ENCODE measurements at places on chromosomes 1 and 21. TPM values are rescaled to one million over a fixed set of nuclear protein-coding genes. Genes with fewer than 3 reads are reported as not detected.

- DNase-seq, result peak; percentile 26
Observed at GRCh38 chr1:9058465-9058864, 11.0 kb downstream of the SLC2A5 start.

DNA sequence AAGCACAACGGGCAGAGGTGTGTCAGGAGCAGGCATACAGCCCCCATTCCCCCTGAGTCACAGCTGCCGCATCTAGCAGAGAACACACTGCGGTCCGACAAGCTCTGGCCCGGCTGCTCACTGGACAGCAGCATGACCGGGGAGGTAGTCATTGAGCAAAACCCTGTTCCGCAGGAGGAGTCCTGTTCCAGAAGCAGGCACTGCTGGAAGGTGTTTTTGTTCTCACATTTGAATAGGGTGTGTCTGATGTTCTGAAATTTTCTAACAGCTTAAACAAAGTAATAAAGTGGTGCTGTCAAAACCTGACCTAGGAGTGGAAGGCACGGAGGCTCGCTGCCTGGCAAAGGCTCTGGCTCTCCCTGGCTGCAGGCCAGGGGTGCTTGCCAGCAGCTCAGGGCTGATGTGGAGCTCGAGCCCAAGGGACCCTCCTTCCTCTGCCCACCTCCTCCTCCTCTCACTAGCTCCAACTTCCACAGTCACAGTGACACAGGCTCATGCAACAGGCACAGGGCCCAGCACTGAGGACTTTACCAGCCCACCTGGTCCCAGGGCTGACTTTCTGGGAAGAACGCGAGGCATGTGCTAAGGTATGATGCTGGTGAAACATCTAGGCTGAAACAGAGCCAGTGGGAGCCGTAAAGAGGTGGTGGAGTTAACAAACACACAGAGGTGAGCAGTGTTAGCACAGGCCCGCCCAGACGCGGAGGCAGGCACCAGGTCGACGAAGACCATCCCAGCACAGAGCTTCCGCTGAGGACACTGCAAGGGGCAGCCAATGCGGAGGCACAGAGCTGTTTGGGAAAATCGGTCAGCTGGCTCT is 118.6 kb upstream of the IFFO2 start:
- DNase-seq, result no peak

- no peak for DNase-seq
Observed at GRCh38 chr1:43021547-43022474, 63.1 kb upstream of the SLC2A1 start.

DNA sequence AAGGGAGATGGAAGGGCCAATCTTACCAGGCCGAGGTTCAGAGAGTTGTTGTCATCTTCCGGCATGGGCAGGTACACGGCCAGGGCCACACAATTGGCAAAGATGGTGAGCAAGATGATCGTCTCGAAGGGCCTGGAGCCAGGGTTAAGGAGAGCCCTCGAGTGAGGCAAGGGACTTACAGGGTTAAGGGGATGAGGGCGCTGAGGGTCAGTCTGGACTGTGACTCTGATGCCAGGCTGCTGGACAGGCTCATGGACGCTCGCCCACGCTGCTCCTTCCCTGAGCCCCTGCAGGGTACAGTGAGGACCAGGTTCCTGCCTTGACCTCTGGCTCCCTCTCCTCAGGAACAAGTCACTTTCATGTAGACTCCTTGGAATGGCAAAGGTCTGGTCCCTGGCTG is 2.1 kb downstream of the CACNA1S start:
- DNase-seq, result no peak

SPRR2G gene
- total RNA-seq, result not detected

TRAF3IP3 gene
- total RNA-seq, result 3.1 TPM

MYOG gene
- total RNA-seq, result not detected

KIF17 gene
- 2.9 TPM for total RNA-seq

Measured in posterior vena cava (tissue), 2 donors.